GM03348 (cell line): ENCODE measurements at places on chromosomes 7 and 10.

- DNase-seq = no peak
Observed at GRCh38 chr7:9498303-9498702, 1064.9 kb downstream of the NXPH1 start.

GRCh38 chr7:77940647-77941046, 142.1 kb downstream of the PHTF2 start:
- peak; percentile 56 for DNase-seq

DNA sequence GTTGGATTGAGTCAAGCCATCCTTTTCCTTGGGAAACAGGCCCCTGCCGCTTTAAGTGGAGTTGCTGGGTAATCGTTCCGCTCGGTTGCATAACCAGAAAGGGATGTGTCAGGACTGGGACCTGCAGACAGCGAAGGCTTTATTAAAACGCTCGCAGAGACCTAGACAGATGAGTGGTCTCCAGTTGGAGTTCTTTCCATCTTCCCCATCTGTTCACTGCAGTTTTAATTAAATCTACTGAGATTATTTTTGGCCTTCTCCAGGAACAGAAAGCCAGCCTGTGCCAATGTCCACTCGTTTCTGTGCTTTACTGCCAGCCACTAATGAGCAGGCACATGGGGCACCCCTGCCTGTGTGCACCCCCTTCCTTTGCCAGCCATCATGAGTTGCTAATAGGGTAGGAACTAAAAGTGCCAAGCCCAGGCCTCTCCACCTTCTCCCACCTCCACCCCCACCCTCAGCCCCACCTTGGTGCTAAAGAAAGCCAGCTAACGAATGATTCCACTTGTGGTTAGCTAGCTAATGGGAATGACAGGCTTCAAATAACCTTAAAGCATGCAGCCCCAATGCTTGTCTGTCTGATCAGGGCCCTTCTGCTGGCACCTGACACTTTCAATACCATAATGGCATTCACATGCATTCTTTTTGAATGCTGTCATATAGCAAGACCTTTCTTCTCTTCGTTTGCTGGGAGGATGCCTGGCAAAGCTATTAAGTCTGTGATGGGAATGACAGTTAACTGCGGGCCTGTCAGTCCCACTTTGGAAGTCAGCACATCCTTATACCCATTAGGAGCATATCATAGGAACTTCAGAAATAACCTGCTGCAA, 556.8 kb upstream of the GALNT17 start:
- DNase-seq = no peak

- peak; percentile 18 for DNase-seq
Observed at GRCh38 chr7:127865466-127865865, 165.8 kb downstream of the LRRC4 start.

DNA sequence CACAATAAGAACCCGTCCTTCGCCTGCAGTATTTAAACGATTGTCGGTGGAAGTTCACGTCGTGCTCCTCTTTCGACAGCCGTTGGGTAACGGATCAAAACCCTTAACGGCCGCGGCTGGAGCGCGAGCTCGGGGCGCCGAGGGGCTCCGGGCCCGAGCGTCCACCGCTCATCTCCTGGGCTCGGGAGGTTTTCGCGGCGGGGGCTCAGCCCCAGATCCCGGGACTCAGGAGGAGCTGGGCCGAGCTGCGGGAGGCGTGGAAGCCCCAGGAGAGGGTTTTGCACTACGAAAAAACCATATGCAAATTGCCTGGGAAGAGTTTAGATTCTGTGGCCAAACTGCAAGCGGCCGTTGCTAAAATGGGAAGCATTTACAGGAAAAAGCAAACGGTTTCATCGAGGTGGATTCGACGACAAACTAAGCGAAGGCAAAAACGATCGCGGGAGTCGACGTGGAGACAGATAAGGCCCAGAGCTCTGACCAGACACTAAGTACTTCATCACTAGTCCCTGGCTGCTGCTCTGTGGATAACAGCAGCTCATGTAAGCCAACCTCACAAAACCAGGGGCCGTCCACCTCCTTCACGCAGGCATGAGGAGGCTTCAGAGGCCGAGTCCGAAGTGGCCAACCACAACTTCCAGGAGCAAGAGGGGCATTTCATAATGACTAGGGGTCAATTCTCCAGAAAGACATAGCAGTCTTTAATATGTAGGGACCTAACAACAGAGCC, 129.7 kb downstream of the MARCHF5 start:
- no peak for DNase-seq

GRCh38 chr7:50306494-50307367, 2.2 kb downstream of the IKZF1 start:
- DNase-seq = no peak

- no peak for DNase-seq
Observed at GRCh38 chr10:124739986-124740368, 4.2 kb downstream of the FAM53B start.

DNA sequence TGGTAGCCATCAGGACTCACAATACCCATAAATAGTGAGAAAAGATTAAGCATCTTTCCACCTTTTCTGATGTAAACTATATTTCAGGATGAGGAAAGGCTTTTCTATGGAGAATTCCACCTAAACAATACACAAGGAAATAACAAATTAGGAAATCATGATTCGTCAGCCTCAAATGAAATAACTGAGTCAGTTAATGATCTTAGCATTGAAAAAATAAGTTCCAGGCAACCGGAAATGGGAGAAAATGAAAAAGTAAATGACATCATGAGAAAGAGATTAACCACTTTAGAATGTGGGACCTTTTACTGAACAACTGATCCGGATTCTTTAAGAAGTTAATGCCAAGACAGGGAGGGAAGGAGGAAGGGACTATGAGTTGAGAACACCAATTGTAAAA, 742.3 kb downstream of the TNS3 start:
- DNase-seq = no peak

GRCh38 chr10:111100198-111100597, 23.4 kb downstream of the ADRA2A start:
- no peak for DNase-seq

DNA sequence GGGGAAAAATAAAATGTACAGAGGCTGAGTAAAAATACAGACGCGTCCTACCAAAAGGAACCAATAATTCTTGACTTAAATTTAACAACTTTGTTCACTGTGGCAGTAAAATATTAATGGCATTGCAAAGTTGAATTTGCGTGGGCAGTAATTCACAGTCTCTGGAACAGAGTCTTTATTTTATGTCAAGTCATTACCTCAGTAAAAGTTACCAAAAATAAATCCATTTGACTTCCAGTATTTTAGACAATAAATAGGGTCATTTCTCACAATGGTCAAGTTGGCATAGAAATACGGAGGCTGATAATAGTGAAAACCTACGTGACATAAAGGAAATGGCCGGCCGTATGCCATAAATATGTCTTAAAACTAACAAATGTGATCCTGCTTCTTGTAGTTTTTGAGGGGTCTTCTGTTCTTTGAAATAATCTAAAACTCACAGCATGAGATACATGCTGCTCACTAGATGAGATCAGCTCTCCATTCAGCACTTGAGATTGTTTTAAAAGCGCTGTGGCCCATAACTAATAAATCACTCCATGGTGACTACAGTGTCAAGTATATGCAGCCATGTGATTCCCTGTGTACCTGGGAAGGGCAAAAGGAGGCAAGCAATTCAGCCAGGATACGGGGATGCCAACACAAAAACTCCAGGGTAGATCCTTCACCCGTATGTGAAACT, 75.3 kb downstream of the DOCK4 start:
- no peak for DNase-seq

DNA sequence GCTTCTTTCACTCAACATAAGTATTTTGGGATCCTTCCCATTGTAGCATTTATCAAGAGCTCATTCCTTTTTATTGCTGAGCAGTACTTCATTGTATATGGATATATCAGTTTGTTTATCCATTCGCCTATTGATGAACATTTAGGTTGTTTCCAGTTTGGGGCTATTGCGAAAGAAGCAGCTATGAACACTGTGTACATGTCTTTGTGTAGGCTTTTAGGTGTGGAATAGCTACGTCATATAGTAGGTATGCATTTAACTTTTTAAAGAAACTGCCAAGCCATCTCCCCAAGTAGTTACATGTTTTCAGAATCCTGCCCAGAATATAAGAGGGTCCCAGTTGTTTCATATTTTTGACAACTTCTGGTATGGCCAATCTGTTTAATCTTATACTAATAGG, 468.1 kb downstream of the IPMK start:
- DNase-seq = no peak

DNA sequence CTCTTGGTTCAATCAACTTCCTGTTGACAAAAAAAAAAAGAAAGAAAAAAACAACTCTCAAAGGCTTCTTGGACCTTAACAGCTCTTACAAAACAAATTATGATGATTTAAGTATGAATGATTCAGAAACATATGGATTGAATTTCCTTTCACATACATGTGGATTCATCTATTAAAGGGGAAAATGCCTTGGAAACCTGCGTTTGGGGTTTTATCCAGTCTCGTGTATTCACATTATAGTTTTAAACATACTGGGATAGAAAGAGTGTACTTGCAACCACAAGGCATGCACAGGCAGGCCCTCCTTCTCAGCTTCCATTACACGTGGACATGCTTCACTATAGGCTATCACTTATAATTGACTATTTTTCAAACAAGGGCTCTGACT, 286.7 kb downstream of the INHBA start:
- peak; percentile 5 for DNase-seq

GRCh38 chr10:5775685-5776084, 37.5 kb downstream of the GDI2 start:
- no peak for DNase-seq

GRCh38 chr7:19111474-19112273, 5.8 kb downstream of the TWIST1 start:
- no peak for DNase-seq

DNA sequence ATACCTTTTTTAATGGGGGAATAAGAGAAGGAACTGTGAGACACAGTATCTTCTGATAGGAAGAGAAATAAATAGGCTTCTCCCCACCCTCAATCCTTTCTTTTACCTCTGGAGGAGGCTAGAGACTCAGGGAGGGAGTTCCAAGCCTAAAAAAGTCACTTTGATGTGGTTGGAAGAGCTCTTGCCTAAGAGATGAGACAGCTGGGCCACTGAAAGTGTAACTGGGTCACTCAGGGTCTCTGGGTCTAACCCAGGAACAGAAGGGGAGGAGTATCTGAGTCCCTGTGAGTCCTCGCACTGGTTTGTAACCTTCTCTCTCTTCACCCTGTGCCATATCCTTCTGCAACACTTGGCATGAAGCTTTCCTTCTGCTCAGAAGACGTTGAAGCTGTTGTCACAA, 222.9 kb upstream of the AGK start:
- DNase-seq = no peak
